HS-27A (cell line): ENCODE measurements at places on chromosomes 11 and 22.

DNA sequence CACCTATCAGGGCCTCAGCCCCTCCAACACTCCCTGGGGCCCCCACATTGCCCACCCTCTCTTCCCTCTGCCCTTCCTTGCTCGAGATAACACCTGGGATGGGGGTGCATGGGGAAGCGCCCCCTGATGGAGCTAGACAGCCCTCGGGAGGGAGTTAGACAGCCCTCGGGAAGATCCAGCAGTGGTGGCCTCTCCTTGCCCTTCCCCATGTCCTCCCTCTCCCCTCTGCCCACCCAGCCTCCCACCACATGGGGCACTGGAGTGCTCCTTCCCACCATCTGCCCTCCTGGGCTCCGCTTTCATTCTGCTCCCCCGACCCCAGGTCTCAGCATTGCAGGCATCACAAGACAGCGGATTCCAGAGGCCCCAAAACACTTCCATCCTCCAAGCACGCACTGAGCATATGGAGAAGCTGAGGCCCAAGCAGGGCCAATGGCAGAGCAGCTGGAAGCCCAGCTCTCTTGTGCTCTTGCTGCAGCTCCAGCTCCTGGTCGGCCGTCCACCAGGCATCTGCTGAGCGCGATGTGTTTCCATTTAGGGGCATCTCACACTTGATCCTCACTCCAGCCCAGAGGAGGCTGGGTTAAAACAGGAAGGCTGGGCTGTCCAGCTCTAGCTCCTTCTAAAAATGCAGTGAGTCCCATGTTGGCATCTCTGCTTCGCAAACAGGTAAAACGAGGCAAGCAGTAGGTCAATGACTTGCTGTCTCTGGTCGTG lies 65.6 kb downstream of the IGLL1 start:
- DNase-seq: no peak

DNA sequence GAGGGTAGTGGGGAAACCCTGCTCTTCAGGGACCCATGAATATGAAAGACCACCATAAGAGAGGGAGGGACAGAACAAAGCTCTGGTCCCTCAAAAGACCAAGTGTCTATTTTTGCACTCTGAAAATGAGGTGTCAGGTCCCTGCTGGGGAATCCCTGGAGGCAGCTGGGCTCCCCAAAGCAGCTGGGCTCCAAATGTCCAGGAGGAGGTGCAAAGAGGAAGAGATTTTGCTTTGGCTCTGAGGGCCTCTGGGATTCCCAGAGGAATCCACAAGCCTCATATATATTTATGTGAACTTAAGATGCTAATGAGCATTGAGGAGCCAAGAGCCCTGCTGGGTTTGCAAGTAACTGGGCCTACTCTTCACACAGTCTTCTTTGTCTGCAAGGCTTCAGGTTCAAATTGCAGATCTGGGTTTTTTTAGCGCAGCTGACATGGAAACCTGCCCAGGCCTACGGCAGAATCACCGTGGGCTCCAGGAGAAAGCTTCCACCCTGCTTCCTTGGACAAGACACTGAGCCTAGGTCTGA lies 26.0 kb downstream of the CLMP start:
- DNase-seq: no peak

GRCh38 chr11:128784059-128784804 lies 82.9 kb downstream of the KCNJ1 start:
- no peak for DNase-seq

GRCh38 chr22:26642465-26643417 lies 14.6 kb upstream of the MIAT start:
- DNase-seq: no peak

GRCh38 chr11:1863352-1864216 lies 10.7 kb downstream of the LSP1 start:
- peak; percentile 80 for DNase-seq

DNA sequence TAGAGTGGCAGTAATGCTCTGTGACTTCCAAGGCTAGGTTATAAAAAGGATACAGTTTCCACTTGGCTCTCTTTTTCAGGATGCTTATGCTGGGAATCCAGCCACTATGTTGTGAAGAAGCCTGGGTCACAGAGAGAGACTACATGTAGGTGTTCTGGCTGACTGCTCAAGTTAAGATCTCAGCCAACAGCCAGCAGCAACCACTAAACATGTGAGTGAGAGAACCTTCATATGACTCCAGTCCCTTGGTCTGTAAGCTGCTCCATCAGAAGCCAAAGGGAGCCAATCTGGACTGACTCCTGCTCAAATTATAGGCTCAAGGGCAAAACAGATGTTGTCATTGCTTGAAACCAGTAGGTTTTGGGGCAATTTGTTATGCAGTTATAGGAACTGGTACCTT lies 162.7 kb downstream of the MAML2 start:
- no peak for DNase-seq

DNA sequence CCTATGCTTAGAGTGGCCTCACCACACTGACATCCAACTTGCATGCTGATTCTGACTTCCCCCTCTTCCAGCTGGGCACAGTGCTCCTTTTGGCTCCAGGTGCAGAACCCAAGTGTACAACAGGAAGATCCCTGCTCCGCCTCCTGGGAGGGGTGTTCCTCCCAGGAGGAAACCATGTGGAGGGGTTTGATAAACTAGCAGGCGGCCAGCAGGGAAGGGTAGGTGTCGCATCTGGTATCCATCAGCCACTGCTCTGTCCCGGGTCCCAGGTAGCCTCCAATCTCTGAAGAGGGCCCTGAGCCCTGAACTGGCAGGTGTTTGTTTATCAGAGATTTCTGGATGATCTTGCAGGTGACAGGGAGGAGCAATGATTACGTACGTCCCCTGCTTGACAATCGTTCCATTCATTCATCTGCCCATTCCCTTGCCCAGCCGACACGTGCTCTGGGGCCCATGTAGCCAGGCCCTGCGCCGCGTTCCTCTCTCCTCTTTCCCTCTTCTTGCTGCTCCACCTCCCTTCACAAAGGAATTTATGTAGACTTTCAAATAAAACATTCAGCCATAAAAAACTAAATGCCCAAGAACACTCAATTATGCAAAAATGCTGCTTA lies 41.2 kb upstream of the MICAL2 start:
- no peak for DNase-seq

DNA sequence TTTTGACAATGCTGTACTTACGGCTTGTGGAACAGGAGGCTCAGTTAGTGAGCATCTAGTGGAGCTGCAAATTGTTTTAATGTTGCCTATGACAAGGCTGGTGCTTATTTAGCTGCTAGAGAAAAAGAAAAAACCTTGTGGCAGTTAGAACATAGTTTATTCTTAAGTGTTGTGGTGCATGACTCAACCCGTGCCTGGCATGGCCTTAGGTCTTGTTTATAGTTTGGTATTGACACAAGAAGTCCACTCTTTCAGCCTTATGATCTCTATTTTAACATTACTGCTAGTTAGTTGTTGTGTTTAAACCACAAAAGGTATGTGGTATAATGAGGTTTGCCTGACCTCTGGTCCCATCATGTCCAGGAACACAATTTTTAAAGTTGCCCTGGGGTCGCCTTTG lies 744.6 kb downstream of the FAM181B start:
- DNase-seq: no peak

- peak; percentile 11 for DNase-seq
Observed at GRCh38 chr11:128757235-128757711, 63.4 kb downstream of the FLI1 start.

DNA sequence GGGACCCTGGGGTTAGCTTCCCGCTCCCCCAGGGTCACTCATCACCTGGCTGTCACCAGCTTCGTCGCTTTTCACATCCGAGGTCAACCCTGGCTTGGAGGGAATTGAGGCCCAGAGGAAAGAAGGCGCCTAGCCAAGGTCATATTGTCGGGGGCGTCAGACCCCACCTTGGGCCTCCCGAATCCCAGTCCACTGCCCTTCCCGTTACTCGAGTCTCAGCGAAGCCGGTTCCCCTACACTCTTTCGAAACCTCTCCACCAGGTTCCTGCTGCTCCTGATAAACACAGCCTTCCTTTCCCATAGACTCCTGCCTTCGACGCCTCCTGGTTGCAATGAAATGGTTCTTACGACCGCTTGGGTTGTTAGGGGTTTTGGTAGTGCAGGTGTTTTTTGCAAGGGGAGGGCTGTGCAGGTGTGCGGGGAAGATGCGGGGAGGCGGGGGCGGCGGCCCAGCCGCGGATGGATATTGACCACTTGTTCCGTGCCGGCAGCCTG lies 642 bp downstream of the NAA40 start:
- DNase-seq: no peak

DNA sequence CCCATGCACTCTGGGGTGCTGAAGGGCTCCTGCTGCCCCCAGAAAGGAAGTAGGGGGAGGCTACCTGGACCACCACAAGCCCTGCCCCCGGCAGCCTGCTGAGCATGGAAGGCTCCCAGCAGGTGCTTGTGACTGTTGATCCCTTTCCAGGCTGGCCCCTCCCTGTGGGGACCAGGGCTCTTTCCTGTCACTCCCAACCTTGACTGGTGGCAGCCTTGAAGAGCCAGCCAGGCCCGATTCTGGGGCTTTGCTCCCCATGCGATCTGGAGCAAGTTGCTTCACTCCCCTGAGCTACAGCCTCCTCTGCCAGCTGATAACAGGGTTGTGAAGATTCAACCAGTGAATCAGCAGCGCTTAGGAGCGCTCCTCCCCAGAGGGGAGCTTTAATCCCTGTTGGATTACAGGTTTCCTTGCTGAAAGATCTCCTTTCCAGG lies 4.6 kb upstream of the CST6 start:
- DNase-seq: no peak

DNA sequence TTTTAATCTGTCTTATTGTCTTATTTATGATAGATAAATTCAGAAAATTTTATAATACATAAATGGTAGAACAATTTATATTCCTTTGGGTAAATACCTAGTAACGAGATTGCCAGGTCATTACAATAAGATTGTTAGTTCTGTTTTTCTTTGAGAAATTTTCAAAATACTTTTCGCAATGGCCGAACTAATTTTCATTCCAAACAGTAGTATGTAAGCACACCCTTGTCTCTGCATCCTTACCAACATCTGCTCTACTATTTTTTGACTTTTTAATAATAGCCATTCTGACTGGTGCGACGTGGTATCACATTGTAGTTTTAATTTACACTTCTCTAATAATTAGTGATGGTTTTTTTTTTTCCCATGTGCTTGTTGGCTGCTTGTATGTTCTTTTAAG lies 351.4 kb upstream of the LUZP2 start:
- no peak for DNase-seq

- DNase-seq: no peak
Observed at GRCh38 chr11:86363424-86363823, 11.3 kb upstream of the CCDC81 start.

GRCh38 chr11:61327669-61328071 lies 5.2 kb downstream of the DDB1 start:
- DNase-seq: no peak

- DNase-seq: no peak
Observed at GRCh38 chr11:68523743-68524142, 63.2 kb downstream of the PPP6R3 start.
